ENCODE measurements at places on chromosomes 2 and 18.

DNA sequence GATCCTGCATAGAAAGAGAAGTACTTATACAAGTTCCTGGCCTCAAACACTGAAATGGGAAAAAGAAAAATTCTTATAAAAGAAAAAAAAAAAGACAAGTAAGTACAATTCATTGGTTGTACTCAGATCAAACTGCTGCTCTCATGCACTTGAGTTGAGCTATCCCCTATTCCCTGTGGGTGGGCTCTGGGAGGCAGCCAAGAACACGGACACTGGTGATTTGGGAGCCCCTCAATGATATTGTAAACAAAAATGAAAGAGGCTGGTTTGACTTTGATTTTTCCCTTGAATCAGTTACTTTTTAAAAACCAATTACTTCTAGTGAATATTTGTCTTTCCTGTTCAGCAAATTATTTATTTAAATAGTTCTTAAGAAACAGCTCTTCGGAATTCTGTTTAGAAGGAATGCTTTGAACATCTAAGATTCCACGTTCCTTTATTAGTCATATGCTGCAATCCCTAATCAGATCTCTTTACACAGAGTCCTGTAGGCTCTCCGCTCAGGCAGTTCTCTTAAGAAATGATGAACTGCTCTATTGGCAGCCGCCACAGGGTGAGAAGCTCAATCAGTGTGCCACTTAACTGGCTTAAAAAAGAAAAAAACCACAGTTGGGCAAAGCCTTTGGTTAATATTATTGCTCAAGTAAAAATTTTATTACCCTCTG is 225.1 kb downstream of the TMEM182 start:
- no peak for DNase-seq

DNA sequence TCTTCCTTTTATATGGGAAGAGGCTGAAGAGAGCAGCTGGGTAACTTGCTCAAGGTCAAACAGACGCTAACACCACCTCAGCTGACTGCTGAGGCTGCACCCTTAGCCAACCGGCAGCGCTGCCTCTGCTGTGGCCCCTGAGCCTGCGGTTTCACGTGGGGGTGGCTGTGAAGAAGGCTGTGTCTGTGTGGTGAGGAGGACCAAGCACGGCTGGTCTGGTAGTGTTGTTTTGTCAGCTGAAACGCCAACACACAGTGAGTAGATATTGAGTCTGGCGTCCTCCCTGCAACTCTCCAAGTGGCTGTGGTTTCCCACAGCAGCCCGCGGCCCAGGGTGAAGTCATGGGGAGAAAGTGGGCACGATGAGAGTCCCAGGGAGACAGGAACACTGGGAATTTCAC is 69.6 kb downstream of the THNSL2 start:
- DNase-seq: no peak

DNA sequence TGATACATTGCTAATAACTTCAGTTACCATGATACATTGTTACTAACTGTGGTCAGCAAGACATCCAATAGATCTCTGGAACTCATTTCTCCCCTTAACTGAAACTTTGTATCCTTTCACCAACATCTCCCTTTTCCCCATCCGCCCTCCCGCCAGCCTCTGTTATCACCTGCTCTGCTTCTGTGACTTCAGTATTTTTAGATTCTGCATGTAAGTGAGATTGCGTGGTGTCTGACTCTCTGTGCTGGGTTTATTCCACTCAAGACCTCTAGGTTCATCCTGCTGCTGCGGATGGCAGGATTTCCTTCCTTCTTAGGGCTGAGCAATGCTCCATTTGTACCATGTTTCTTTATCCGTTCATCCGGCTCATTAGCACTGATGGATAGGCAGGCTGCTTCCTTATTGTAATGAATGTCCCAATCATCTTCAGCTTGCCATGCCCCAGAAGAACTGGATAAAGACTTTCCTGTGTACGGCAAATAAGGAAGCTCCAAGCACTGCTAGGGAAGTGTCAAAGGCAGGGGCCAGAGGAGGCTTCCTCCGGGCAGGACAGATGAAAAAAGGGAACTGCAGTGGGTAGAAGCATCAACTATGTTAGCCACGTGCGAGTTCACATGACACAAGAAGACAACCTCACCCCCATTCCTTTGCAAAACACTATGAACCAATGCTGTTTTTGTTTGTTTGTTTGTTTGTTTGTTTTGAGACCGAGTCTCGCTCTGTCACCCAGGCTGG is 113.4 kb downstream of the EIPR1 start:
- DNase-seq: no peak

DNA sequence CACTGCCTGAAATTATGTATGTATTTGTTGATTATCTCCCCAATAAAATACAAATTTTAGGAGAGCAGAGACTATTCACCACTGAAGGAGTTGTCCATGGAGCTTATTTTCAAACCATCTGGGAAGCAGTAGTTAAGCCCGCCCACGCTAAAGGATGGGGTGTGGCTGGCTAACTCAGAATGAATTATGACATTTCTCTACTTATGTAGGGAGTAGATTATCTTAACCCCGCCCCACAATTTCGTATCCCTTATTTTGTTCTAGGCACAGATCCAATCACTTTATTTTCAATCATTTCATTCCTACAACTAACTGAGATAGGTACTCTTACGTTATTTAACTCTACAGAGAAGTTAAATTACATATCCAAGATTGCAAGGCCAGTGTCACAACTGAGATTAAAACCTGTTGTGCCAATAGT is 1.4 kb upstream of the LAPTM4A start:
- peak; percentile 84 for DNase-seq

Data from skin of body (tissue), 3 donors.